GM12864 (cell line): ENCODE measurements at places on chromosomes 2 and 18.

DNA sequence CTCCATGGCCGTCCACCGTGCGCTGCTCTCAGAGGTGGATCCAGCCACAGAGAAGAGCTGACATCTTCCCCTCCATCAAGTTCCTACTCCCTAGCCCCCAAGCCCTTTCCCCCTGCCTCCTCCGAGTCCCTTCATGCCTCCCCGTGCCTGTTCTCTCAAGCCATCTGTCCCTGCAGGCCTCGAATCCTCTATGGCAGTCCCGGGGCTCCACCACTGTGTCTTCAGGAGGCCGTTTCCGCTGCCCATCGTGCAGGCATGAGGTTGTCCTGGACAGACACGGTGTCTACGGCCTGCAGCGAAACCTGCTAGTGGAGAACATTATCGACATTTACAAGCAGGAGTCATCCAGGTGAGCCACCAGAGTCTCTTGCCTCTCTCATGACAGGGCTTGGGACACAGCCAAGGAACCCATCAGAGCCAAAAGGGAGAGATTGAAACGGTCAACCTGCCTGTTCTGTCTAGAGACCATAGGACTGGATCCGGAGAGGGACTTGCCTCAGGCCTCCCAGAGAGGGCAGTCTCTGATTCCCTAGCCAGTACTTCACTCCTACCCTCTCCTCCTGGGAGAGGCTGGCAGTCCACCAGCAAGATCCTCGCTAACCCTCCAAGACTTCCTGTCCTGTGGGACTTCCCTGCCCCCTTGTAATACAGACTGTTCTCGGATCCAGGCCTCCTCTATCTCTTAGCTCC is 9.7 kb downstream of the UCN start:
- DNase-seq, result no peak

DNA sequence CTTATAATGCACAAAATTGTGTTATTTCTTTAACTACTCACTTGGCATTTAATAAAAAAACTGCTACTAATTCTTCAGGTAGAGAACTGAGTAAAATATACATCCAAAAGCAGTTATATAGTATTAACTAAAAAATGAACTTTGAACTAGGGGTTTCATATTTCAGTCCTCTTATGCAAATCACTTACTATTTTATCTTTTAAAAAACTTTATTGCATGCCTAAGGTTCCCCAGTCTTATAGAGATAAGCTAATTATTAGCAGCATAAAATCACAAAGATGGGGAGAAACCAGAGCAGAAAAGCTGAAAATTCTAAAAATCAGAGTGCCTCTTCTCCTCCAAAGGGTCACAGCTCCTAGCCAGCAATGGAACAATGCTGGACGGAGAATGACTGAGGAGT is 228.0 kb downstream of the CALCRL start:
- no peak for DNase-seq

DNA sequence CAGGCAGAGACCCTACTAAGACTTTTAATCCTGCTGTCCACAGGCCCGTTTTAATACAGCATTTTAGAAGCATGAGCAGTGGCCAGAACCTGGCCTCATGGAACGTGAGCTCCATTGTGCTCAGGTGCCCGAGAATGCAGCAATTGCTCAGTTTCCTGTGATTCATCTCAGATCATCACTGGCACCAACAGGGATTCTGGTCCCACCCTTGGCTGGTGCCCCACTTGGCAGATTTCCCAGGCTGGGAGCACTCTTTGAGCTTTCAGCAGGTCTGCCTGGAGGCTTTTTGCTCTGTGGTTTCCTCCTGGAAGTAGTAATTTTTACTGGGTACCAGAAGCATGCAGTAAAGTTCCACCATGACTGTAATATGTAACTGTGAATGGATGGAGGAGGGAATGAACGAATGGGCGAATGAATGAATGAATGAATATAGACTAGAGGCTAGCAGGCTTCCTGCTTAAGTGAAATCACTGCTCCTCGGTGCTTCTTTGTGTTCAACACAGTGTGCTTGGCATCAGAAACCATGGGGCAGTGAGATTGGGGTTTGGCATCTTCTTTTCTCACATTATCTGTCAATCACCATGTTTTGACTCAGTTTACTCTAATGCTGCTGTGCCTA is 312.9 kb downstream of the PRKCE start:
- no peak for DNase-seq

DNA sequence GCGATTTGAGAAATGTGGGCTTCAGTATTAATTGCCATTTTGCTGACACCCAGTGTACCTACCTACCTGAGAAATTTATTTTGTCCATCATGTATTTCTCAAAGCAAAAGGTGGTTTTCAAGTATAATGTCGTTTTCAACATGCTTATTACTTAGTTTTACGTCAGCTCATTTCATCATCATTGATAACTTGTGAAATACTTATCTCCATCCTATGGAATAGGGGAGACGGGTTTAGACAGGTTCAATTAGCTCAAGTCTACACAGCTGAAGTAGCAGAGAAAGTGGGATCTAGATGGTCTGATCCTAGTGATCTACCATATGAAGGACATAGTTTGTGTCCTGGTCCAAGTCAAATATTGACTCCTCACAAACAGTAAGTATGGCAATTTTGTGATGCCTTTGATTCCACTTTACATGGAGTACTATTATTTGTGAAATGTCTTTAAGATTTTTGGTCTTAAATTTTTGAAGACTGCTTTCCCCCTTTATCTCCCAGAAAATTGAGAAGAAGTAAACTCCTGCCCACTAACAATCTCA is 45.1 kb downstream of the VAPA start:
- DNase-seq, result no peak

GRCh38 chr2:47339745-47340541 is 63.0 kb upstream of the MSH2 start:
- no peak for DNase-seq

GRCh38 chr2:860259-860855 is 90.3 kb upstream of the SNTG2 start:
- DNase-seq, result no peak

GRCh38 chr2:133169274-133169912 is 398.9 kb downstream of the NCKAP5 start:
- no peak for DNase-seq

DNA sequence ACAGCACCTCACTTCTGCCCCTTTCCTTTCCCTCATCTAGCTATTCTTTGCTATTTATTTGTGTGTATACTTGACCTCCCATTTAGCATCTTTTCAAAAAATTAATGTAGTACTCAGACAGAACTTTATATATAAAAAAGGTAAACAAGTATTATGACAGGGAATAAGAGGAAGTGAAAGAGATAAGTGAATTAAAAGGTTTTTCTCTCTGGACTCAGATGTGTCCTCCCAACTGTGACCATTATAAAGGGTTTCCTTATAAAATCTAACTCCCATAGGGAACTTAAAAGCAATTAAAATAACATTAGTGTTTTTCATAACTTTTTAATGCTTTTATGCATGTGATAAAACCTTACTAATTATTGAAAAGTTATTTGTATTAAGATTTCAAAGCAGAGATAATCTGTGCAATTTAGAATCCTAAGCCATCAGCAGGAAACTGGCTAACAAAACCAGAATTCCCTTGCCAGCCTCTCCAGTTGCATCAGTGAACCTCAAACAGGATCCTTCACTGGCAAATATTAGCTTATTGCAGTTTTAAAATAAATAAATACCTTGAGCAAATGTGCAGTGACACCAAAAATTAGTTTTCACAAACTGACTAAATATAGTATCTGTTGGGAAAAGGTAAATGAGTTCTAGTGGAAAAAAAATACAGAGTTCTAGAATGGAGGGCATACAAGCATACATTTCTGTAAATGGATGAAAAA is 930.7 kb downstream of the BCL11A start:
- no peak for DNase-seq

GRCh38 chr18:31105733-31106132 is 3.5 kb upstream of the DSC2 start:
- no peak for DNase-seq

DNA sequence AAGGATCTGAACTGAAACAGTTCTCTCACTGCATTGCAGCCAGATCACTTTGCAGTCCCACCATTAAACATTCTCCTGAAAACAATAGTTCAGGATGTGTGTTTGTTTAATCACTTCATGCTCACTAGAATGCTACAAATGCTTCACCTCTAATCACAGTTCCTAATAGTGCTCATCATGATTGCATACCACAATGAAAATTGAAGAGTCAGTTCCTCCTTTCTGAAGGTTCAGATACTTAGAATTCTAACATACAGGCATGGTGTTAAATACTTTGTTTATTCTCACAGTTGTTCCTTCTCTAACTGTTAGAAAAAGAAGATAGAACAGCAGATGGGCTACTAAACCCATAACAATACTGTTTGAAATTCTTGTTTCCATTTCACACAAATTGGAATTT is 622.3 kb upstream of the ACVR2A start:
- no peak for DNase-seq

- DNase-seq, result no peak
Measured at GRCh38 chr18:24073791-24074190, 59.2 kb downstream of the TTC39C start.

- no peak for DNase-seq
Measured at GRCh38 chr2:141499123-141499522, 631.7 kb downstream of the LRP1B start.

- DNase-seq, result no peak
Measured at GRCh38 chr2:236705295-236706105, 135.9 kb downstream of the ACKR3 start.

GRCh38 chr2:166170356-166170755 is 42.5 kb upstream of the SCN1A start:
- DNase-seq, result no peak

- DNase-seq, result no peak
Measured at GRCh38 chr2:74708883-74709282, 54.8 kb downstream of the SEMA4F start.
